ENCODE measurements at places on chromosomes 16 and 17.

DNA sequence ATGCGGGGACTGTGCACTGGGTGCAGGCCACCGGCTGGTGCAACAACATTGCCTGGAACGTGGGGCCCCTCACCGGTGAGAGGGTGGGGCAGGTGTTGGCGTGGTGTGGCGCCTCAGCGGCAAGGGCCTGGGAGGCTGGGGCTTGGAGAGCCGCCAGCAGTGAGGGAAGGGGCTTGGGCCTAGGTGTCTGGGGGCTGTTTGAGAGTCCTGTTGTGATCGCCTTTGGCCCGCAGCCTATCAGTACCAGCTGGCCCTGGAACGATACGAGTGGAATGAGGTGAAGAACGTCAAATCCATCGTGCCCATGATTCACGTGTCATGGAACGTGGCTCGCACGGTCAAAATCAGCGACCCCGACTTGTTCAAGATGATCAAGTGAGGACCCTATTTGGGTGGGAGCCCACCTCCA lies 2.6 kb upstream of the TMEM88 start:
- ATAC-seq = no peak

DNA sequence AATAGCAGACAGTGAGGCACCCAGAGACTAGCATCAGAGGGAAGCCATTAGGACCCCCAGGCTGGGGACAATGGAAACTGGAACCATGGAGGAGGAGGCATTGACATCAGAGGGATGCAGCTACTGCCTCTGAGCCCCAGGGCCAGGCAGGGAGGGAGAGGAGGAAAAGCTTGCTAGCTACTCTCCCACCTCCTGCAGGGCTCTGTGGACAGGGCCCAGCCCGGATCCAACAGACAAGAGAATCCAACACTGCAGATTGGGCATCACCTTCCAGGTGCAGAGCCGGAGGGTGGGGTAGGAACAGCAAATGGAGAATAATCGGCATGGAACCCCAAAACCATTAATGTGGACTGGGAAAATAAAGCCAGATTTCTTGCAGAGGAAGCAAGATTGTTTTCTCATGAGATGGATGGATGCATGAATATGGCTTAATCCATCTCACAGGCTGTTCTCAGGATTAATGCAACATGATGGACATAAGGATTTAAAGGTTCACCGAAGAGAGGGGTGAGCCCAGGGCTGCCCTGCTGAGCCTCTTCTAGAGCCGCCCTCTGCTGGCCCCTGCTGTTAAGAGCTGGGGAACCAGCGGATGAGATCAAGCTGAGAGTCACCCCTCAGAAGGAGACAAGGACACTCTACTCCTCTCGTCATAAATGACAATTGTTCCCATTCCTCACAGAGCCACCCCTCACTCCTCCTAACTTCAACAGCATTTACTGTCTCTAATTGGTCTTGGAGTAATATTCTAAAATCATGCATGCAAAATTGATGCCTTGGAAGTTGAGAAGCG lies 48.8 kb downstream of the DNAH3 start:
- ATAC-seq = no peak

- ATAC-seq = peak; percentile 47
These were observed 72.1 kb downstream of the JPH3 start for GRCh38 chr16:87674419-87674818.

- no peak for ATAC-seq
These were observed 2.8 kb downstream of the RAB40C start for GRCh38 chr16:592518-593306.
